Esophagus squamous epithelium (tissue), 5 donors: ENCODE measurements at places on chromosomes 2 and 18.

DNA sequence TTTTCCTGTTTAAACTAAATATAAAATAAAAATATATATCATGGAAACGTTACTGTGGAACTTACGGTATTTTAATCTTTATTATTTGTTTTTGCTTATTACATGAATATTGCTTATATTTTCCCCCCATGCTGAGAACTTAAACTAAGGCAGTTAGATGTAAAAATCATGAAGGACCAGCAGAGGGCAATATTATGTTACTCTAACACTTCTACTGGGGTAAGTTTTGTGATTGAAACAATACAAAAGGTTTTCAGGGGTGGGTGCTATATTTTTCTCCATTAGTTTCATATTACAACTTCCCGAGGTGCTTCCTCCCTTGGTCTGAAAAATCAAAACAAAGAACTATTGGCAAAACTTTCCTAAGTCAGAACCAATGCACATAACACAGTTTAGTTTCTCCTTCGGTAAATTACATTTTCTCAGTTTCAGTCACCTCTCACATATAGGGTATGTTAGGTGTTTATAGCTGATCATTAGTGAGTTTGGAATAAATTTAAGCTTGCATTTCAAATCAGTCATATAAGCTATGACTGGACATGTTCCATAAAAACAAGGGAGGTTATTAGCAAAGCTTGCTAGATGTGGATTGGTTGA lies 54.8 kb downstream of the ZNF407 start:
- DNase-seq = no peak

- DNase-seq = no peak
Measured at GRCh38 chr2:113135317-113135716, 7.9 kb downstream of the IL1RN start.

DNA sequence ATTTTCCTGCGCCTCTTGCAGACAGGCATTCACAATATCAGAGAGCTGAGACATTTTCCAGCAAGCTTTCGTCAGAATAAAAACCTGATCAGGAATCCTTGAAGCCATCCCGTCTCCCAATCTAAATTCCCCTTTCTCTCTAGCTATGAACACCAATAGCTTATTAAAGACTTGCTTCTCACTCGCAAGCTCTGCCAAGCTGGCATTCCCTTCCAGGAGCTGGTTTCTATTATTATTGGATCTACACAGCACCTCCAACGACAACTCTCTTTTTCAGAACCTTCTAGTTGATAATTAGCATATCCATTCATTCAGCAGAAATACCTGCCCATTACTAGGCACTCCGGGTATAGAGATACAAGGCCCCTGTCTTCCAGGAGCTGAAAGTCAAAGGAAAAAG lies 350.3 kb downstream of the MTX2 start:
- no peak for DNase-seq

GRCh38 chr18:9790261-9790660 lies 82.2 kb downstream of the RAB31 start:
- DNase-seq = no peak

GRCh38 chr2:237287872-237288271 lies 126.1 kb downstream of the COL6A3 start:
- DNase-seq = no peak

DNA sequence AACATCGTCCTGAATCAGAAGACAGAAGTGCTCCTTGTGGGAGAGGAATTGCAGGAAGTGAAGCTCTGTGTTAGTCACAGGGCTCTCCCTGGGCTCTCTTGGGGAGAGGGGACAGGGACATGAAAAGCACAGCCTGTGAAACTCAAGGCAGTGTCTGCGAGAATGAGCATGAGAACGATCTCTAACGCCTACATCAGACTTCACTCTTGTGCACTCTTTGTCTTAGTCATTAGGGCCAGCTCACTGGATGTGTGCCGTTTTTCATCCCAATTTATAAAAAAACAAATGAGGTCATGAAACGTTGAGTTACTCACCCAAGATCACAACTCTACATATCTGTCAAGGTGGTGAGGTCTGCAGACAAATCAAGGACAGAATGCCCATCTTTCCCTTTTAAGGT lies 27.0 kb upstream of the TWIST2 start:
- no peak for DNase-seq

DNA sequence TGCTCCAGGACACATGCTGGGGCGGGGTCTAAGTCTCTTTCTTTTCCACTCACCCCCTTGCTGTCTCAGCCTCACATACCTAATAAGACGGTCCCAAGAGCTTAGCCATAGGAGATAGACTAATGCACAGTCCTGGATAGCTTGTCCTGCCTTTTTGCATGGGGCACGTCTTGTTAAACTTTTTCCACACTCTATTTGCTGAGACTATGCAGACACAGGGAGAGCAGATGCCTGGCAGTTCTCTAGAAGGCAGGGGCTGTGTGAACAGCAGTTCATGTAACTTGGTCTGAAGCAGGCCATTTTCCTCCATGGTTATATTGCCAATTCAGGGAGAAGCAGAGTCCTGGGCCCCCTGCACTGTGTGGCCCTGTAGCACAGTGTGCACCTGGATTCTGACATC lies 142.1 kb downstream of the SEPTIN10 start:
- no peak for DNase-seq

- no peak for DNase-seq
Measured at GRCh38 chr2:223113161-223113560, 61.2 kb downstream of the KCNE4 start.

- DNase-seq = no peak
Measured at GRCh38 chr2:202577250-202578183, 57.3 kb upstream of the FAM117B start.

DNA sequence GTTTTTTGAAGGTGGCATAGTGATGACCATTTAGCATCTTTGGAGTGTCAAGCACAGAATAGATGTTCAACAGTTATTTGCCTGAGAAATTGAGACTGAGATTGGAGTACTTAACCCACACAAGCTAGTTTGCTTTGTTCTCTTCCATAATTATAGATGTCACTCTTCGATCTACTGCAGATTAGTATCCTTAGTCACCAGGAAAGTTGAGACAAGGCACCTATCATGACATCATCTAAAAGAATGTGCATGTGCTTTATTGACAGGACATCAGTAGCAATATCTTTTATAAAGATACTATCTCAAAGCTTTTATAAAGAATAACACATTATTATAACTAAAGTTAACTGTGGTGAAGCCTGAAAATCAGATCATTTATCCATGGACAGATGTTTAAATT lies 6.4 kb downstream of the VRK2 start:
- DNase-seq = no peak

GRCh38 chr2:124025171-124025580 lies at the start of gene CNTNAP5:
CNTNAP5 (plus strand) TSS chr2:124025287; CDS start chr2:124025651, 364 bp downstream.
- no peak for DNase-seq

DNA sequence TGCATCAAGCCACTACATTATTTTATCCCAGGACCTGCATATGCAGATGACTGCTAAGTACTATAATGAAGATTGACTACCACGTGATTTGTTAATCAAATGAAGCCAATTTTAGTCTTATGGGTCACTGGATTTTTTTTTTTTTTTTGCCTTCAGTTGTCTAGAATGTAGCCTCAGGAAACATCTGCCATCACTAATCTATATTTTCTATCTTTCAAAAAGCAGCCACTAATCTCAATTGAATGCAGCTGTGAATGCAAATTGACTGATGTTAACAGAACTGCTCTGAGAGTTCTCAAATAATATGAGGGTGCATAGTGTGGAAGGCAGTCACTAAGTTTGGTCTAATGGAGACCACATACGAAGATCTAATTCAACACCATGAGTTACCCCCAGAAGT lies 106.3 kb downstream of the ABCA12 start:
- no peak for DNase-seq

GRCh38 chr2:216142540-216142939 lies 33.4 kb downstream of the XRCC5 start:
- DNase-seq = no peak

DNA sequence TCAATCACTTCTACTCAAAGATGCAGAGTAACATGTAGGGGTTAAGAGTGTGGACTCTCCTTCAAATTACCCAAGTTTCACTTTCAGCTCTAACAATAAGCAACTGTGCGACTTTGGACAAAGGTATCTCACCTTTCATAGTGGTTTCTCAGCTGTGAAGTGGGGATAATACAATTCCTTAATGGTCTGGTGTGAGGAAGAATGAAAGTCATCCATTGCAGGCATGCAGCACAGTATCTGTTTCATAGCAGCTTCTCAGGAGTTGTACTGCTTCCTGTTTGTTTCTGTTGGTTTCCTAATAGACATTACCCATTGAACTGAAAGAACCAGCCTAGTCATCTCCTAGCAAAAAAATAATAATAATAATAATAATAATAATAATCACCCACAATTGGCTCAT lies 74.4 kb downstream of the DDX18 start:
- DNase-seq = no peak

DNA sequence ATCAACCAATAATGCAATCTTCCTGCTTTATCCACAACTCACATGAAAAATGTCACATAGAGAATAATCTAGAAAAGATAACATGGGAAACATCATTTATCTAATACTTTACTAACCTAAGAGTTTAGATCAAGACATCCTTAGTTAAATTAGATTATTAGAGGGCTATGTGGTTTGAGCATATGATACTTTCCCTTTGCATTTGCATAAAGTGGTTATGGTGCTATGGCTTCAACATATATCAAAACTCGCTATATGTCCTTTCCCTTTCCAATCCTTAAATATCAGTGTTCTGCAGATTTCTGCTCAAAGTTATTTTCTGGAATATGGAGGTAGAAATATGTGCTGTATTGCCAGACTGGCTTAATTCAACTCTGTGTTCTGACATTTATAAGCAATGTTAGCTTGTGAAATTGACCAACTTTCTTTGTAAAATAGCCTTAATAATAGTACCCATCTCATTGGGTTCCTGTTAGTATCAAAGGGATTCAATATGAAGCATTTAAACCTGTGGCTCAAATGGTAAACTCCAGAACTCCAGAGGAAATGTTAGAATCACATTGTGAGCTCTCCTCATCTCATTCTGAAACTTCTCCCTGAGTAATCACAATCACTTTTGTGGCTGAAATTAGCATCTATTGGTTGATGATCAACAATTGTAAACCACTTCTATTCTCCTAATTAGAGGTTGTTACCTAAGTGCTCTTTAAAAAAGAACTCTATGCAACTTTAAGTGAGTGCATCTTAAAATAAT lies 1089.9 kb upstream of the SLC39A10 start:
- no peak for DNase-seq

- no peak for DNase-seq
Measured at GRCh38 chr2:101355401-101356054, 31.8 kb downstream of the CREG2 start.

DNA sequence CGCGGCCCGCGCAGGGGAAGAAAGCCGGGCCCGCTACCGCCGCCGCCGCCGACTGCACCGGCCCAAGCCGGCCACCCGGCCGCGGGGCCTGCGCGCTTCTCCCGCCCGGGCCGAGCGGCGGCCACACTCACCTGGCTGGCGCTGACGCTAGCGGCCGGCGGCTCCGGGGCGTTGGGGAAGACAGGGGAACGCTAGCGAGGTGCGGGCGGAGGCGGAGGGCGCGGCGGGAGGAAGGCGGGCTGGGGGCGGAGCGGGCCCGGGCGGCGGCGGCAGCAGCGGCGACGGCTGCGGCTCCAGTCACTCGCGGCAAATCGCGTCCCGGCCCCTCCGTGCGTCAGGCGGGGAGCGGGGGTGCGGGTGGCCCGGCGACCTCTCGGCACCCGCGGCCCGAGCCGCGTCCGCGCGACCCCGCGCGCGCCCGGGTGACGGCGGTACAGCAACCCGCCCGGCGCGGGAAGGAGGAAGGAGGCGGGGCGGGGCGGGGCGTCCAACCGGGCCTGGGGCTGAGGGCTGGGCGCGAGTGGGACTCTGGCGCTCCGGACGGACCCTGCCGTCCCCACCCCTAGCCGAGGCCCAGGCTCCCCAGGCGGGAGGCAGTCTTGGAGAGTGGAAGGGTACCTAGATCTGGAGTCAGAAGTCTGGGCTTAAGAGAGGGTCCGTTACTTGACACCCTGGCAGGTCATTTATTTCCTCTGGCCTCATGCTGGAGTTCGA lies at the start of gene SESTD1:
Gene SESTD1 (minus strand): TSS at position 465 of the 714 bp plus-strand sequence. CDS start 72,991 bp downstream, outside the sequence.
- DNase-seq = no peak

- DNase-seq = no peak
Measured at GRCh38 chr2:47089083-47089464, 66.0 kb downstream of the STPG4 start.

- no peak for DNase-seq
Measured at GRCh38 chr2:159539701-159540100, 76.6 kb downstream of the BAZ2B start.

- no peak for DNase-seq
Measured at GRCh38 chr18:62857263-62857976, 142.1 kb downstream of the PHLPP1 start.

DNA sequence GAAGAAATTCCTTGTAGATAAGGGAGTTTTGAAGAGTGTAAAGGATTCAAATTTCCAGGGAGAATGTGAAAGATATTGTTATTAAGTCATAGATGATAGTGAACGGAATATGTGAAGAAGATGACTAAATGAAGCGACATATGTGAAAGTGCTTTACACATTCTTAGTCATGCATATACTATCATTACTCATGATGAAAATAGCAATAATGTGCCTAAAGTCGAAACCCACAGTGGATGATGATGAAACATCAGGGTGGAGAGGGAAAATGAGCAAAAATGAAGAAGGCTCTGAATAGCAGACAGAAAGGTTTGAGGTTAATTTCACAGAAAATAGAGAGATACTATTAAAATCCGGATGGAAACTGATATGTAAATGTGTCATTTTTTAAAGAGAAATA lies 1237.1 kb downstream of the LRP1B start:
- DNase-seq = no peak

DNA sequence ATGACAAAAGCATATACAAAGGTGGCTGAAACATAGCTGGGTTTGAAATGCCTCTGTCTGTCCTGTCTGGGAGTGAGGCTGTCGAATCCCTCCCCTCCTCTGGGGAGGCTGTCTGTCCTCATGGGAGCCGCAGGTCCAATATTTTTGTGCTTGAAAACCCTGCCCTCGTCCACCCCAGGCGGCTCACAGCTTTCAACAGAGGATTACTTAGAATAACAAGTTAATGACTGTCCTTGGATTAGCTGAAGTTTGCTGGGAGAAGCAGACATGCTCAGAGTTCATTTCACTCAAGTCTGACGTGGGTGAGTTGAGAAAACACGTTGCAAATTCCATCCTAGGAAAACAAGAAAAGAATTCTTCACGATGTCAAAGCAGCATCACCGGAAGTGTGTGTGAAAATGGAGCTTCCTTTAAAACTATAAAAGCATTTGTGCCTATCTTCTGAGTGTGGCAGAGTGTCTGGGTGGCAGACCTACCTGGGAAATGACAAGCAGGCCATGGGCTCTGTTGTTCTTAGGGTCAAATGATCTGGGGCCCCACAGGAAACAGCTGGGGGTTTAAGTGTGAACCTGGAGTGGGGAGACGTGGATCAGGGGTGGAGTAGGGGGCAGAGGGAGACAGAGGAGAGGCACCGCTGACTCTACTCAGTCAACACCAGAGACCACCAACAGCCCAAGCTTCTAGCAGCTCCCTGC lies 77.1 kb downstream of the DDX1 start:
- DNase-seq = no peak

DNA sequence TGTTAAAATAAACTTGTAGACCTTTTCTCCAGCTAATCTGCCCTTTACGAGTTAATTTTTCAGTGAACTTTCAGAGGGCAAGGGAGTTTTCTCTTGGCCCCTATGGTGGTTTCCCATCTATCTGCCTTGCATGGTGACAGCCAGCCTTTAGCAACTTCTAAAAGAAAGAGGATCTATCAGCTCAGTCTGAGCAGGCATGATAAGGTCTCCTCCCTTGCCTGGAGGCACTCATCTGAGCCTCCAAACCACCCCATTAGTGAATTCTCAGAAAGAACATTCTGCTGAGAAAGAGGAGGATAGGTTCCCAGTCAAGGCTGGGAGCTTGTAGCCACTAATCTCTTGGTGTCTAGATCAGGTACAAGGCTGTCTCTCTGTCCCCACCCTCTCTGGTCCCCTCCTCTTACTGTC lies 10.7 kb upstream of the GYPC start:
- no peak for DNase-seq
